ENCODE measurements at places on chromosomes 1 and 21.

GRCh38 chr1:150829751-150830150 is 21.7 kb upstream of the CTSK start:
- no peak for DNase-seq

DNA sequence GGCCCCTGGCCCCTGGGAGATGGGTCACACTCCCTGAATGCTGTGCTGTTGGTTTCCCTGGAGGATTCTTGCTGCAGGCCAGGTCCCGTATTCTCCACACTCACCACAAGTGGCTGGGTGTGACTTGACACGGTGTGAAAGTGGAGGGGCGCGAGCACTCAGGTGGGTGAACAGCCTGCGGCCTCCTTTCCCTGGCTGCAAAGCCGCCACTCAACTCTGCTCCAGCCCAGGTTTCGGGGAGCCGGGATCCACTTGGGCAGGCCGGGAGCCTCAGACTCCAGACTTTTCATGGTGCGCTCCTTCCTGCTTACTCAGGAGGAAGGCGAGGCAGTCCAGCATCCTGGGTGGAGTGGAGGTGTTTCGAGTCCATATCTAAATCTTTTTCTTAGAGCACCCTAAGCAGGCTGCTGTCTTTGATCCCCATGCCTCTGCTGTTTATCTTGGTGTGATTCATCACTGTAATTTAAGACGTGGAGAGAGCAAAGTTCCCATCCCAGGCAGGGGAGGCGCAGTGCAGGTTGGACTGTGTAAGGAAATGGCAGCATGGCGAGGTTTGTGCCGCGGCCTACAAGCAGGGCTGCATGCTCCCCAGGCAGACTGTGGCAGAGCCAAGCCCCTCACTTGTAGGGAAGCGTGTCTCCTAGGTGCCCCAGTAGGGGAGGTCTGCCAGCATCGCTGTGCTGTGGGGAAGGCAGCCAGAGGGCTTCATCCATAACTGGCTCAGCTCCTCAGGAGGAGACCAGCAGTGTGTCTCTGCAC is 29.6 kb downstream of the VANGL1 start:
- no peak for DNase-seq

DNA sequence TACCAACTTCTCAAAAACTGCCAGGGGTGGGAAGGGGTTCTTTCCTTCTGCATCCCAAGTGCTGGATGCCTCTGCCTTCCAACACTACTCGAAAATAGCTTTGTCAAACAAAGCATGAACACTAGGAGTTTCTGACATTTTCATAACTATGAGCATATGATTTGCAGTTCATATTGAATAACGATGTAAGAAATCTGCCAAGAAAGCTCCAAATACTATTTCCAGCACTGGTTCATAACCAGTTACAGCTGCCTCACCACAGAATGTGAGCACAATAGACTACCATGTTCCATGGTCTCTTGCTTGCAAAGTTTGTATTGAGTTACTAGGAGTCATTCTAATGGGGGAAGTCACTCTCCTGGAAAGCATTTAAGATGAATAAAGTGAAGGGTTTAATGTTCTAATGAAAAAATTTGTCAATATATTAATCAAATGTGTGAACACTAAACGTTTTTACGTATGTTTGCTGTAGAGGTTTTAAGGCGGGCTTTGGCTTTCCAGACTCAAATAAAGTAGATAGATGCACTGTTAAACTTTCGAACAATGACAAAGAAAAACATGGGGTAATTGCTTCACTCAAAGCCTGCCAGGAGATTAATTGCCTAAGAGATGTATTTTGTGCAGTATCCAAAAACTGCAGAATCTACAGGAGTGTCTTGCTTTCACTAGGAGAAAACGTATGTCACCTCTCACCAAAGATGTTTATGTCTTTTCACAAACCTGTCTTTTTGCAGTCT is 78.6 kb upstream of the UBE2U start:
- DNase-seq, result no peak

DNA sequence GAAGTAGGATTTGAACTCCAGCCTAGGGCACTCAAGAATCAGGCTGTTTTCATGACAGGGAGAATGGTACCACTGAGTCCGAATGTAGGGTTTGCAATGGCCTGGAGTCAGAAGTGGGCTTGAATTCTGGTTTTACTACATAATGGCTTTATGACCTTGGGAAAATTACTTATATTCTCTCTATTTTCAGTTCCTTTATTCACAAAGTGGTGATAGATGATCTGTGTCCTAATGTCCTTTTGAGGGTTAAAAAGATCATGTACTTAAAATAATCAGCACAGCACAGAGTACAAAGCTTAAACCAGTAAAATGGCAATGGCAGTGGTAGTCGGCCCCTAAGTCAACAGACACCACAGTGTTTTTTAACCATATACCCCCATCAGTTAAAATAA is 63.7 kb upstream of the HOOK1 start:
- DNase-seq, result no peak

- no peak for DNase-seq
Observed at GRCh38 chr21:32083197-32083596, 195.7 kb downstream of the MIS18A start.

DNA sequence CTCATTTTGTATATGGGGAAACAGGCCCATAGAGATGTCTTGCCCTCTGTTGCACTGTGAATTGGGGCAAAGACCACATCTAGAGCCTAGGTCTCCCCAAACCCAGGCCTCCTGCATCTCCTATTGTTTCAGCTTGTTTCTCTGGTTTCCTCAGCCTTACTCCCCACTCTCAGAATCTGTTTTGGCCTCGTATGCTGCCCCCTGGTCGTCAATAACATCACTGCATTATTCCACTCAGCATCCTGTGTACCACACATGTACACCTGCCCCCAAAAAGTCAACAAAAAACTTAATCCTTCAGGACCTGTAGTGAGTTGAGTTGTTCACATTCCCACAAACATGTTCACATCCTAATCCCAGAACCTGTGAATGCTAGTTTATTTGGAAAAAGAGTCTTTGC is 184.8 kb downstream of the BRINP2 start:
- no peak for DNase-seq

- no peak for DNase-seq
Observed at GRCh38 chr1:21541835-21542234, 32.6 kb downstream of the ALPL start.

GRCh38 chr1:244050014-244050834 is 859 bp upstream of the ZBTB18 start:
- no peak for DNase-seq

- DNase-seq, result no peak
Observed at GRCh38 chr1:198155253-198155652, 1.5 kb upstream of the NEK7 start.

DNA sequence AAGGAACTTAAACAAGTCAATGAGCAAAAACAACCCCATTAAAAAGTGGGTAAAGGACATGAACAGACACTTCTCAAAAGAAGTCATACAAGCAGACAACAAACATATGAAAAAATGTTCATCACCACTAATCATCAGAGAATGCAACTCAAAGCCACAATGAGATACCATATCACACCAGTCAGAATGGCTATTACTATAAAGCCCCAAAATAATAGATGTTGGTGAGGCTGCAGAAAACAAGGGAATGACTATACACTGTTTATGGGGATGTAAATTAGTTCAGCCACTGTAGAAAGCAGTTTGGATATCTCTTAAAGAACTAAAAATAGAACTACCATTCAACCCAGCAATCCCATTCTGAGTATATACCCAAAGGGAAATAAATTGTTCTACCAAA is 51.2 kb downstream of the MRPL39 start:
- DNase-seq, result no peak

- no peak for DNase-seq
Observed at GRCh38 chr1:224799083-224799482, 130.4 kb upstream of the DNAH14 start.

DNA sequence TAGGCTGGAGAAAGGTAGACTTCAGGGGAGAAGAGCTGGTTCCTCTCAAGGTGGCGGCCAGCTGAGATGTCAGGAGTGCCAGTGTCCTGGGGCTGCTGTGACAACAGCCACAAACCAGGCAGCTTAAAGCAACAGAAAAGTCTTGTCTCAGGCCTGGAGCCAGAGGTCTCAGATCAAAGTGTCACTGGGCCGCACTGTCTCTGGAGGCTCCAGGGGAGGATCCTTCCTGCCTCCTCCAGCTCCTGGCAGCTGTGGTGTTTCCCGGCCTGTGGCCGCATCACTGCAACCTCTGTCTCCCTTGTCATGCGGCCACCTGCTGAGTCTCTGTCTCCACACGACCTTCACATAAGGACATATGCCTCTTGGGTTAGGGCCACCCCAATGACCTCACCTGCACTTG is 24.4 kb upstream of the TSPEAR start:
- no peak for DNase-seq

DNA sequence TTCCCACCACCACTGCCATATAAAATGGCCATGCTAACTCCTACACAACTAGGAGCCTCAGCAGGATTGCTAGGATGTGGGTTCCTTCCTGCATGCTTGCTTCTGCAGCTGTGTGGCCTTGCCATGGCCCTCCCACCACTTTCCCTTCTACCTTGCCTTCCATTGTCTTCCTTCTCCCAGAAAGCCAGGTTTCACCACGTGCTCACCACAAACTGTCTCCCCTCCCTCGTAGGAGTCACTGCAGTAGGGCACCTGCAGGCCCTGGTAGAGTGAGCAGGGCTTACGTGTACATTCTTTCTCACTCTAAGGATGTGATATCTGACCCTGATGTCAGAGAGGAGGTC is 3.7 kb downstream of the C1orf226 start:
- no peak for DNase-seq

GRCh38 chr1:108645564-108646184 is 15.2 kb downstream of the HENMT1 start:
- no peak for DNase-seq

DNA sequence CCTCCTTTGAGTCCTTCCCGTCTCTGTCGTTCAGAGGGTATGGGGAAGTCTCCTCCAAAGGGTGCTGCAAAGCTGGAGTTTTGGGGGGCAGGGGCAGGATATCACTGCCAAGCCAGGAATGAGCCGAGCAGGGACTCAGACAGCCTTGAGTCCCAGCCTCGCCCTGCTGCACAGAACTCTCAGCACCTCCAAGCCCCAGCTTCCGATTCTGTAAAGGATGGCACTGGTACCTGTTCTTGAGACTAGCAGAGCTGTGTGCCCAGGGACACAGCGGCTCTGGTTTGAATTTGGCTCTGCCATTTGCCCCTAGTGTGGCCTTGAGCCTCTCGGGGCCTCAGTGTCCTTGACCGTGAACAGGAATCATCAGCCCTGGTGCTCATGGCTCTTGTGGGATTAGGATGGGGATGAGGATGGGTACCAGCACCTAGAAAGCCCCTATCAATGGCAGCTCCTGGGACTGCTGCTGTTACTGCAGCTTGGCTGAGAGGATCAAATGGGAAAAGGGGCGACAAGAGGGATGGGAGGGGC is 1.5 kb upstream of the FBLIM1 start:
- no peak for DNase-seq

GRCh38 chr1:71521655-71522264 is 440.9 kb upstream of the ZRANB2 start:
- peak; percentile 30 for DNase-seq

DNA sequence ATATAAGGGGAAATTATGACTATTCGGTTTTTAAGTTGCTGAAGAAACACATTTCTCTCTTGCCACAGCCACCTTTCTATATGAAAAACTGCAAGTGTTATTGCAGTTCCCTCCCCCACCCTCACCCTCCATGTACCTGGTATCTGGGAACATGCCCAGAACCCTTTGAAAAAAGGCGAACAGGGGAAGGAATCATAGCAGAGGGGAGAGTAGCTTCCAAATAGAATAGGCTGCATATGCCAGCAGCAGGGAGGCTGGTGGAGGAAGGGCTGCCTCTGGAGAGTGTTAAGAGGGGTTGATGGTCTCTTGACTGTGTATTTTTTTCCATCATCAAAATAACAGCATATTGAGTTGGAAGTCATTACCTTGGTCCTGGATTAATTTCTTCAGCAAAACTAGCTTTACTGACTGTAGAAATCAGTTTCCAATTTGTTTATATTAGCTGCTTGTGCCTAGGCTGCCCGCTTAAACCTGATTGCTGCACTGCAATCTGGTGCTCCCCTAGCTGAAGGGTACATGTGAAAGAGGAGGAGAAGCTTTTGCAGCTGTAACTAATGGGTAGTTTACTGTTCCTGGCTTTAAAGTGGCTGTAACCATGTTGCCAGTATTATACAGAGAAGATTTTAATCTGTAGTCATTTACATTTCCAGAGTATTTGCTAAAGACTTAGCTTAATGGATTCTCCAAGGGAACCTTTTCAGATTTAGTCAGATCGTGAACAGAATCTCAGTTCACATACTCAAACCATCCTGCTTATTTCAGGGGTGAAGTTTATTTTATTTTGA is 22.7 kb downstream of the AHCYL1 start:
- no peak for DNase-seq

DNA sequence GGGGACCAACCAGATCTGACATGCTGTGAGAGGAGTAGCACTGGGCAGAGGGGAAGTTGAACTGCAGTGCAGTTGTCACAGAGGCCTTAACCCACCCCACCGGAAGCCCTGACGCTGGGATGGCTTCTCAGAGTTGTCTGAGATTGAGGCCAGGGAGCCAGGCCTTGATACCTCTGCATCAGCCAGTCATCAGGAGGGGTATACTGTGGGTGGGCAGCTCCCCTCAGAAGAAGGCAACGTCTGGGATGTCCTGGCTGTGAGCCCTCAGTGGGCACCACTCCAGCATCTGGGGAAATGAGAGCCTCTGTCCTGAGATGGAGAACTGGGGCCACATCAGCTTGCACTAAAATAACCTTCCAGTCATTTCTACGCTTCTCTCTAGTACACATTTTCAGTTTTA is 47.9 kb upstream of the BCAR3 start:
- no peak for DNase-seq

GRCh38 chr1:57976216-57976615 is 552.4 kb upstream of the DAB1 start:
- no peak for DNase-seq

GRCh38 chr1:74193908-74194307 is 4.1 kb downstream of the LRRIQ3 start:
- no peak for DNase-seq

DNA sequence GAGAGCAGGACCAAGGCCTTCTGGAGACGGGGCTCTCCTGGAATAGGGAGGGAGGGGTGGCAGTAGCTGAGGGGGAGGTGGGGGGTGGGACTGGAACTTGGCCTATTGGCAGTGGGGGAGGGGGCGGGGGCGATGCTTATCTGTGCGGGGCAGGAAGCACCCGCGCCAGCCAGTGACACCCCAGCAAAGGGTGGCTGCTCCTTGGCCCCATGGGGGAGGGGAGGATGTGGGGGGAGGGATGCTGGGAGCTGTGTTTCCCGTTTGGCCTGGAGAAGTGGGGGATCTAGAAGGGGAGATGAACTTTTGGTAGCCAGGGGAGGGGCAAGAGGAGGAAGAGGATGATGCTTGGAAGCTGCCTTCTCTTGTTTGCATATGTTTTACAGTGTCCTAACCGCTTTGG is 11.0 kb downstream of the ZBTB7B start:
- no peak for DNase-seq

DNA sequence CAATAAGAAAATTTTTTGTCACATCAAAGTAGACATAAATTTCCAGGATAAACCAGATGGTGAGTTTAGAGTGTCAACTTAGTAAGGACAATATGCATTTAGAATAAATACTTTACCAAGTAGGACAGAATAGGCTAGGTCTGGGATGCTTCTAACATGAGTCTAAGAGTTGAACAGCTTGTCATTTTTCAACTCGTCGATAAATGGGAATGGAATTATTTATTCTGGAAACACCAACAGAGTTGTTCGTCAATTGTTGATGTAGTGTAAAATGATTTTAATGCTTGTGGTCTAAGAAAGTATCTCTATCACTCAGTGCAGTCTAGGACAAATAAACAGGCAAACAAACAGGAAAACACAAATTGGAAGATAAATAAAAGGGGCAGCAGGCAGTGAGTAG is 358.4 kb upstream of the ST6GALNAC5 start:
- DNase-seq, result no peak

GRCh38 chr1:7007902-7008301 is 222.6 kb downstream of the CAMTA1 start:
- DNase-seq, result no peak

All from upper lobe of right lung (tissue), 1 donor.